Stimulated activated CD4-positive, alpha-beta T cell treated with anti-CD3 and anti-CD28 coated beads, Interleukin-12 subunit alpha, Interleukin-12 subunit beta, amount 100 ng/mL, for 4 hours (primary cell): ENCODE measurements at places on chromosomes 6 and 20.

- no peak for DNase-seq
Observed at GRCh38 chr20:57483287-57484050, 41.5 kb downstream of the CTCFL start.

DNA sequence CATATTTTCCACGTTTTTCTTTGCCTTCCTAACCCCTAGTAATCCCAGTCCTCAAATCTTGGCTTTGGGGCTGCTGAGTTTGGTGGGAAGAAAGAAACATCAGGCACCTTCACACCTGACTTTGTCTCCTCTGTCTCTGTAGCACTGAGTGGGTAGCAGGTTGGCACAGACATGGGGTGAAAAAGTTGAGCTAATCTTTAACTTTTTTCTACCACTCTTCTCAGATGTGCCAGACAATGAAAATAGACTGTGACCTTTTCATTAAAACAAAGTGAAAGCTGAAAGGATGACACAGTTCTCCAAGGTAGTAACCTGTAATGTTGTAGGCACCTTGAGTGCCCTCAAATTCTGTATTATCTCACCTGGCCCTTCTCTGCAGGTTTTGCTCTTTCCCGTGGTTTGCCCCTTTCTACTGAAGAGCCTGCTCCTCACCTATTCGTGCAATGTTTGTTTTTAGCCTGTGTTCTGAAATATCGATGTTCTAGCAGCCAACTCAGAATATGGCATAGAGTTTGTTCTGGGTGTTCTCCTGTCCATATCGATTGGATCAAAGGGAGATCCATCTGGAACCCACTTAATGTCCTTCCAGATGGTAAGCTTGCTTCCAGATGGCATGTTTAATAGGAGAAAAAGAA, 57.8 kb upstream of the ATXN1 start:
- no peak for DNase-seq

- DNase-seq, result no peak
Observed at GRCh38 chr20:37970856-37971245, 62.4 kb downstream of the TTI1 start.

DNA sequence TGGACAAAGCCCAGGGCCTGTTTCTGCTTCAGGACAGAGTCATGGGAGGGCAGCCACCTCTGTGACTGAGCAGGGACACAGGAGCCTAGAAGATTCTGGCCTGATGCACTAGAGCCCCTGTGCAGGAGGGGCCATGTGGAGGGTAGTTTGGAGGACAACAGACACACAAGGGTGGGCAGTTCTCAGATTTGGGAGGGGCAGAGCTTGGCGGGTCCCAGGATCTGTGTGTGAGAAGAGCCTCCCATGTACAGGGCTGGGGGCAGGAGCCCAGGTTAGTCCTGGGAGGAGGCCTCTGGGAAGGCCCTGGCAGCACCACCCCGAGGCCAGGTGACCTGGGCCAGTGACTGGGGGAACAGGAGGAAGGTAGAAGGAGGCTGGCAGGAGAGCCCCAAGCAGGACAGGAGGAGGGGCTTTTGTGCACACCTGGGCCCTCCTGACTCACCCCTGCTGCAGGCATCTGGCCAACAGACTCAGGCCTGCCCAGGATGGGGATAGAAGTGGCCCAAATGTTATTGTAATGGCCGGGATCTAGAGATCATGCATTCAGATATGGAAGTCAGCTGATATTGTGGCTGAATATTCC, 1.4 kb upstream of the ULBP3 start:
- DNase-seq, result no peak

- no peak for DNase-seq
Observed at GRCh38 chr20:52864916-52865605, 107.1 kb upstream of the TSHZ2 start.

- DNase-seq, result no peak
Observed at GRCh38 chr20:22438926-22439325, 145.4 kb downstream of the FOXA2 start.

- DNase-seq, result no peak
Observed at GRCh38 chr20:40602381-40602780, 86.7 kb downstream of the MAFB start.

GRCh38 chr20:20410678-20411077, 42.8 kb downstream of the INSM1 start:
- no peak for DNase-seq
